ENCODE measurements at places on chromosomes 16 and 17. TPM values are rescaled to one million over a fixed set of nuclear protein-coding genes. Genes with fewer than 3 reads are reported as not detected.

The C17orf50 gene
- total RNA-seq = not detected

The PRR14 gene
- total RNA-seq = 51.6 TPM

The CTNS gene
- total RNA-seq = 15.7 TPM

The ABCA8 gene
- 9.4 TPM for total RNA-seq

The RGS11 gene
- total RNA-seq = 5.9 TPM

The RAB11FIP4 gene
- 32.5 TPM for total RNA-seq

The KRT24 gene
- 0.31 TPM for total RNA-seq

The DHRS7B gene
- 19.9 TPM for total RNA-seq

The KRT36 gene
- not detected for total RNA-seq

The YPEL3 gene
- 40.0 TPM for total RNA-seq

The CHD9NB gene
- 26.2 TPM for total RNA-seq

The SLC5A11 gene
- total RNA-seq = 1.2 TPM

The BCL6B gene
- 33.3 TPM for total RNA-seq

The RNF213 gene
- total RNA-seq = 276 TPM

The DOC2A gene
- 1.9 TPM for total RNA-seq

The SLC47A2 gene
- total RNA-seq = 46.3 TPM

The RASL10B gene
- 2.4 TPM for total RNA-seq

The SYNGR3 gene
- total RNA-seq = 2.2 TPM

The PARD6A gene
- 6.1 TPM for total RNA-seq

The FOXF1 gene
- total RNA-seq = 0.57 TPM

The IRF8 gene
- 33.3 TPM for total RNA-seq

The CRLF3 gene
- total RNA-seq = 12.9 TPM

The CD300A gene
- 8.2 TPM for total RNA-seq

The HEATR9 gene
- 0.16 TPM for total RNA-seq

The AXIN2 gene
- 14.0 TPM for total RNA-seq
